ENCODE measurements at places on chromosomes 12 and 14.

DNA sequence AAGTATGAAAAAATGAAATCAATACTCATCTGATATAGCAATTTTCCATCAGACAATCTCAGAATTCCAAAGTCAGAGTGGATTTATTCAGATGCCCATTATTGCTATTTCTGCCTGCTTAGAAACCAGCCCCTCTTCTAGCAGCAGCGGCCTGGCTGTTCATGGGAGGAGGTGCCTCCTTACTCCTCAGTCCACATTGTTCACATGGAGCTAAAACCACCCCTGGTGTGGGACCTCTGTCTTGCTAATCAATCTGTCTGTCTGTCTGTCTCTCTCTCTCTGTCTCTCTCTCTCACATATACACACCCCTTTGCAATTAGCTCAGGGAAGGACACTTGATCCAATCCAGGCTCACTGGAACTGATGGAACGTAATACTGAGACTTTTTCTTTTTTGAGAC, 176.1 kb downstream of the APAF1 start:
- no peak for DNase-seq

GRCh38 chr14:64605926-64606685, 56.3 kb downstream of the PPP1R36 start:
- DNase-seq, result no peak

DNA sequence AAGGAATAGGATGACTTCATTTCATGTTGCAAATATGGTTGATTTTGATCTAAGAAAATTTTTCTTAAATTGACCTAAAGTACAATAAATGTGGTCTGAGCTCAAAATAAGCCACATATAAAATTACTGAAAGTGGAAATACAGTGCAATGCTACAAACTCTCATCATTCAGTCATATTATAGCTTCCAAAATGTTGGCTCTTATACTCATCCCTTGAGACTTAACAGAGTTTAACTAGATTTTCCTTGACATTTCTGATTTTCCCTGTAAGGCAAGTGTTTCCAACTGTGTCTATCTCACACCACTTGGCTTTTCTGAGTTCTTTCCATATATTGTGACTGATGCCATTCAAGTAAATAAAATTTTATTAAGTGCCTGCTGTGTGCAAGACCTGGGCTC, 123.7 kb upstream of the NTF3 start:
- DNase-seq, result no peak

- DNase-seq, result no peak
Observed at GRCh38 chr14:99775351-99775750, 17.9 kb upstream of the EML1 start.

- DNase-seq, result no peak
Observed at GRCh38 chr14:61479746-61480502, 158.5 kb downstream of the PRKCH start.

DNA sequence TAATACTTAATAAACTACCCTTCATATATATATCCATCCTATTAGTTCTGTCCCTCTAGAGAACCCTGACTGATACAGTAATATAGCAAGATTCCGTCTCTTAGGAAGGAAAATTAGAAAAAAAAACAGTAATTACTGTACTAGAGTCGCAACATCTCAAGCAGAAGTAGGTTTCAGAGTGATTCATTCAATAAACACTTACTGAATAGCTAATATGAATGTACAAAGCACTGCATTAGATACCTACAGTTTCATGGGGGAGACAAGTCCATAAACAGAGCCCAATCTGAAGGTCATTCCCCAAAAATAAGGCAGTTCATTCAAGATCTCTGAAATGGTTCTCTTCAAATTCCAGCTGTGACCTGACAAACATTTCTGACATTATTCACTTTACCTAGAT, 9.9 kb downstream of the CERS5 start:
- DNase-seq, result no peak

DNA sequence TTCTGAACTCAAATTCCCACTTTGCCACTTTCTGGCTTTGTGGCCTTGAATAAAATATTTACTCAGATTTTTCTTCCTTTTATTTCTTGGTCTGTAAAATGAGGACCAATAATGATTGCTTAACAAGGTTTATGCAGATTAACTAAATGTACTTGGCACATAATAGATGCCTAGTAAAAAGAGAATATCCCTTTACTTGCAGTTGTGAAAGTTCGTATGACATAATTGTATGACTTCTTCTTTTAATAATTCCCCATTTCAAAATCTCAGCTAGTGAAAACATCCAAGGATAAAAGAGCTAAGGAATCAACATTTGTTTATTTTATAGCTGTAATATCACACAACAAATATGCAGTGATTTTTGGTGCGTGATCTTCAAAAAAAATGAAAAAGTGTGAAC, 215.6 kb upstream of the ATP2B1 start:
- DNase-seq, result no peak

DNA sequence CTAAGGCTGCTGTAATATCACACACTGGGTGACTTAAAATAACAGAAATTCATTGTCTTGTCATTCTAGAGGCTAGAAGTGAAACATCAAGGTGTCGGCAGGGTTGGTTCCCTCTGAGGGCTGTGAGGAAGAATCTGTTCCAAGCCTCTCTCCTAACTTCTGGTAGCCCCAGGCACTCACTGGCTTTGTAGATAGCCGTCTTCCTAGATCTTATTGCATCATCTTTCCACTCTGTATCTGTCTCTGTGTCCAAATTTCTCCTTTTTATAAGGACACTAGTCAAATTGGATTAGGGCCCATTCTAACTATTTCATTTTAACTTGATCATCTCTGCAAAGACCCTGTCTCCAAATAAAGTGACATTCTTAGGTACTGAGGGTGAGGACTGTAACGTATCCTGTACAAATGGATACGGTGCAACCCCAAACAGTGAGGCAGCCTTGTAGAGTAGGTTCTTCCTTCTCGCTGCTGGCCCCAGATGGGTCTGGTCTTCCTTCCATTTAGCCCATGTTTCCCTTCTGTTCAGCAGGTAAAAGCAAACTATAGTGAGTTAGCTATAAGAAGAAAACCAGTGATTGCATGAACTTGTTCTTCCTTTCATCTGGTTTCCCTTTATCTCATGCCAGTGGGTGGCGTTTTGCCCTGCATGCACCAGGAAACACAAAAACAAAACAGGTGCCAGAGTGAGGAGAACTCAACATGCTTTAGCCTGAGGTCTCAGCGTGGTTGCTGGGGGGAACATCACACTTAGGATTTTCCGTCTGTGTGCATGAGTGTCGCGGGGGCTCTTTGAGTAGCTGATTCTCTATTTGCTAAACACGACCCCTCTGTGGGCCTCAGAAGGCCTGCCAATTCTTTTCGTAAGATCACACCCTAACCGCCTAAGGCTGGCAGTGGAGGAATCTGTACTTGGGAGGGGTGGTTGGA, 19.5 kb downstream of the TTC9 start:
- DNase-seq, result peak; percentile 48

- DNase-seq, result no peak
Observed at GRCh38 chr14:104328607-104329006, 190.2 kb downstream of the KIF26A start.

DNA sequence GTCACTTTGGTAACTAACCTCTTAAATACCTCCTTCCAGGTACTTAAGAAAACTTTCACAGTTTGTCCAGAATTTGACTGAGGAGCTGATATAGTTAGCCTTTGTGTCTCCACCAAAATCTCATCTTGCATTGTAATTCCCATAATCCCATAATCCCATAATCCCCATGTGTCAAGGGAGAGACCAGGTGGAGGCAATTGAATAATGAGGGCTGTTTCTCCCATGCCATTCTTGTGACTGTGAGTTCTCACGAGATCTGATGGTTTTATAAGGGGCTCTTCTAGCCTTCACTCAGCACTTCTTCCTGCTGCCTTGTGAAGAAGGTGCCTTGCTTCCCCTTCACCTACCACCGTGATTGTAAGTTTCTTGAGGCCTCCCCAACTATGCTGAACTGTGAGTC, 7.8 kb upstream of the NOVA1 start:
- DNase-seq, result no peak

- DNase-seq, result no peak
Observed at GRCh38 chr12:19759227-19759626, 319.9 kb downstream of the AEBP2 start.

- DNase-seq, result no peak
Observed at GRCh38 chr12:106133136-106134087, 5.3 kb downstream of the NUAK1 start.

- no peak for DNase-seq
Observed at GRCh38 chr14:95531473-95531872, 3.4 kb upstream of the GLRX5 start.

DNA sequence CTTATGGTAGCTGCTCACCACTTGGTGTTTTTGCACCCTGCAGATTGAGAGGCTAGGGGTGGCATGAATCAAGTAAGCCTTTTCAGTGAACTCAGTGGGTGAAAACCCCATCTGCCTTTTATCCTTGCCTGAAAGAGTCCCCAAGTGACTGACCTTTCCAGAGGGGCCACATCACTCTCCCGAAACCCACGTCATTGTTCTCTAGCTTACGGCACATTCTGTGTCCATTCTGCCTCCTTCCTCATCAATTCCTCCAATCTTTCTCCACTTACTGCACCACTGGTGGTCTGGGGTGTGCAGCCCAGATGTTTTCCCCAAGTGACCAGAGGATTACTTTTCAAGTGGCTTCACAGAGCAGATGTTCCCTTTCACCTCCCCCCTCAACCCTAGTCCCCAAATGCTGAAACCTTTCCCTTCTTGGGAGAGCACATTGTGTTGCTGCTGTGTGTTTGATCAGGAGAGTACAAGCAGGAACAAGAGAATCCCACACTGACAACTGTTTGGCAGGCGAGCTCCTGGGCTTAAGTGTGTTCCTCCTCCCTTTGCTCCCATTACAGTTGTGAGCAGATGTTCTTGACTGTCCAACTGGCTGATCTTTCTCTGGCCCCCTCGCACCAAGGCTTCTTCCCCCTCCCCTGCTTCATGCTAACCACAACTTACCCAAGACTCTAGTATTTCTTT, 138.0 kb upstream of the IGF1 start:
- no peak for DNase-seq

DNA sequence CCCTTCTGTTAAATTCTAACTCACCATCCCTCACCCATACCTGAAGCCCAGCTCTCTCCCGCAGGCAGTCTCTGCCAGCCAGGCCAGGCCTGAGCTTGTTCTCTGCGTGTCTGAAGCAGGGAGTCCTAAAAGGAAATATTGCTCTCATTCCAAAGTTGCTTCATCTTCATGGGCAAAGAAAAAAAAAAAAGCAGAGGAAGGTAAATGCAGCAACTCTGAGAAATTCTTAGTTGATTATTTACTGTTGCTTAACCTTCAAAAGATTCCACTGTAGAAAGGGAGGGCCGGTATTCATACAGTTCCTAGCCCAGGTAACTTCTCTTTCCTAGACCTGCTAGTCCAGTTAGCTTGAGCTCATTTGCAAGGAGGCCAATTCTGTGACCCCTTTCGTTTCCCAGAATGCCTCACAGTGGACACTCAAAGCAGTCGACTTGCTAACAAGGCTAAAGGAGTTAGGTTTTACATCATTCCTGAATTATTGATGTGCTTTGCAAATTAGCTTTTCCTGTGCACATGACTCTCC, 193.5 kb upstream of the EEA1 start:
- DNase-seq, result no peak

- DNase-seq, result no peak
Observed at GRCh38 chr12:50041962-50042361, 15.4 kb upstream of the ASIC1 start.

GRCh38 chr12:111971800-111972199, 41.2 kb downstream of the TMEM116 start:
- DNase-seq, result no peak

- no peak for DNase-seq
Observed at GRCh38 chr14:100191584-100192249, 32.3 kb upstream of the DEGS2 start.

DNA sequence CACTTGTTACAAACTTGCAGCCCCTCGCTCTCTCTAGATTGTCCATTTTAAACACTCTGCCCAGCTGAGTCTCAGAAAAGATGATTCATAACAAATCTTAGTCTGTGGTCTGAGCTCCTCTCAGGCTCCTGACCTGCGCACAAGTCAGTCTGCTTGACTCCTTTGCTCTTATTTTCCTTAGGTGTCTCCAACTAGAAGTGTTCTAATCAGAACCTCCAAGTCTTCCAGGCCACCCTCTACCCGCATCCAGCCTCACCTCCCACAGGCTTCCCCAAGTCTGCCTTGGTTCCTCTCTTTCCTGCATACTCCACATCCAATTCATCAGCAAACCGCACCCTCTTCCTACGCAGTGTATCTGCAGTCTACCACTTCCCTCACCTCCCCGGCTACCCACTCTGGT, 42.4 kb upstream of the BDKRB2 start:
- no peak for DNase-seq

DNA sequence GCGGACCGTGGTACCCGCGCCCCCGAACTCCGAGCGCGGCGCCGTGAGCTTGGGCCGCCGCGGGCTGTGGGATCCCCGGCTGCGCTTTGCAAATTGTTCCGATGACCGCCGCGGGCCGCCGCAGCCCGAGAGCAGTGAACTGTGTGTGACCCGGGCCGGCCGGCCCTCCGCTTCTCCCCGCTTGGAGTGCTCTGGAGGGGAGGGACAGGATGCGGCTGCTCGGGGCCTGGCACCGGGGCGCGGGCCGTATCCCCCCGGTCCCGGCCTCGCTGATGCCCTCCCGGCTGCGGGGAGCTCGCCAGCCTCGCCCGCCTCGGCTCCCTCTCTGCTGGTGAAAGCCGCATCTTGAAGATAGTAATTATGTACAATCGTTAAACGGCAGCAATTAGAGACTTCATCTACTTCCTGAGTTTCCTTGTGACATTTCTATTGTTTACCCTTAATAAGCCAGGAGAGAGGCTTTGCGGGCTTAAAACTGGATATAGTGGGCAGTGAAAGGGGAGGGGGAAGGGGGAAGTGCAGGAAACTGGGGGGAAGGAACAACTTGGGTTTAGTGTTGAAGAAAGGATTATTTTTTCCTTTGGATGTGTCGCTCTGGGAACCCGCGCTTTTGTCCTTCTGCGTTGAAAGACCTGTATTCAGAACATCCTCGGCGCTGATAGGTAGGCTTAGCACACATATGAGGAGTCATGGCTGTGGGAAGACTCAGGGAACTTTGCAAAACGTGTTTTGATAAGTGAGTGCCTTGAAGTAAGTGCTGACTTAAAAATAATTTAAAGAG, 1.2 kb downstream of the PELI2 start:
- DNase-seq, result peak; percentile 10

GRCh38 chr14:91358654-91359220, 58.9 kb downstream of the CCDC88C start:
- no peak for DNase-seq

- no peak for DNase-seq
Observed at GRCh38 chr14:76235628-76236027, 83.9 kb downstream of the GPATCH2L start.

DNA sequence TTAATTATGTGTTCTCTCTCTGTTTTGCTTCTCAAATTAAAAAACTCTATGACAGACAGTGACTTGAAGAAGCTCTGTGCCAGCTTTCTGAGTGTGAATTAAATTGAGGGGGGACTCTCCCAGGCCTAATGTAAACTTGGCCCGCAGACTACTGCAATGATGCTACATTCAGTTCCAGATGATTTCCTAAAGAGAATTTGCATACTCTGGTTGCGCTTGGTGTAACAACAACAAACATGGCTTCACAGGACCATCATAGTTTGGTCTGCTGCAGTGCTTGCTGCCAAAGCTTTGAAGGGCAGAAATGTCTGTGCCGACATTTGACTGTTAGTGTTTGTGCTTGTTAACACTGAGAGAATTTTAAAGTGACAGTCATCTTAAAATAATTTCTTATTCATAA, 25.0 kb downstream of the CFAP54 start:
- no peak for DNase-seq

All from stimulated activated CD4-positive, alpha-beta T cell treated with anti-CD3 and anti-CD28 coated beads, Interleukin-1b, Interleukin-23, amount 100 ng/mL, for 48 hours (primary cell).